Stimulated activated CD4-positive, alpha-beta T cell treated with anti-CD3 and anti-CD28 coated beads, Interleukin-2, amount 100 ng/mL, for 48 hours (primary cell): ENCODE measurements at places on chromosomes 11 and 22.

GRCh38 chr22:19050117-19050516, 72.1 kb downstream of the DGCR2 start:
- no peak for DNase-seq

DNA sequence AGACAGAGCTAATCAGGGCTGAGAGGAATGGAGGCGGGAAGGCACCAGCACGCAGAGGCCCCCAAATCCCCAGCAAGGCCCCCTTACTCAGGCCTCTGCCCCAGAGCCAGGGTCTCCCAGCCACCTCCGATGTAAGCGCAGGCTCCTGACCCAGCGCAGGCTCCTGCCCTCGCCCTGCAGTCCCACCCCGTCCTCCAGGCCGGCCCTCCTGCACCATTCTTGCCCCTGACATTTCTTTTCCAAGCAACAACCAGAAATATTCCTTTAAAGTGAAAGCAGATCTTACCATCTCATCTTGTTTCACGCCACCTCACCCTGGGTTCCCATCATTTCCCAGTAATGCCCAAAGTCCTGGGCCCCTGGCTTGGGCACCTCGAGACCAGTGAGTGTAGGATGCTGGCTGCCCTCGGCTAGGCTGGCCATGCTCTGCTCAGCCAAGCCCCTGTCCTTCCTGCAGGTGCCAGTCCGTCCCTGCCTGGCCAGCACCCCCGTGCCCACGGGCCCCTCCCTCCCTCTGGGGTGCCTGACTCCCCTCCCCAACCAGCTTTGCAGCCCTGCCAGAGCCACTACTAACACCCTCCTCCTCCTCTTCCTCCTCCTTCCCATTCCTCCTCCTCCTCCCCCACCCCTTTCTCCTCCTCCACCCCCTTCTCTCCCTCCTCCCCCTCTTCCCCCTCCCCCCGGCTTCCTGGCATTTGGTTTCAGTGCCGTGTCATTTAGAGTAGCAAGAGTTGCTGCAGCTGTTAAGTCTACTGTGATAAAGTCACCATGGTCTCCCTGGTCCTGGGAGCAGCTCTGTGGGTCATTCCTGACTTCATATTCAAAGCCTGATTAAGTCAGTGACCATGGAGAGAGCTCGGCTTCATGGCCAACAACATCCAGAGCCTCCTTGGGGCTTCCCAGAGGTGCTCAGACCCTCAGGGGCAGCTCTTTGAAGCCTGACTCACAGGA, 78.7 kb downstream of the PIWIL3 start:
- DNase-seq, result no peak

GRCh38 chr22:40951795-40952605, 822 bp downstream of the RBX1 start:
- DNase-seq, result peak; percentile 2

GRCh38 chr11:6608726-6609501, 3.1 kb downstream of the TAF10 start:
- DNase-seq, result no peak

GRCh38 chr11:128731041-128731663, 37.3 kb downstream of the FLI1 start:
- DNase-seq, result no peak

DNA sequence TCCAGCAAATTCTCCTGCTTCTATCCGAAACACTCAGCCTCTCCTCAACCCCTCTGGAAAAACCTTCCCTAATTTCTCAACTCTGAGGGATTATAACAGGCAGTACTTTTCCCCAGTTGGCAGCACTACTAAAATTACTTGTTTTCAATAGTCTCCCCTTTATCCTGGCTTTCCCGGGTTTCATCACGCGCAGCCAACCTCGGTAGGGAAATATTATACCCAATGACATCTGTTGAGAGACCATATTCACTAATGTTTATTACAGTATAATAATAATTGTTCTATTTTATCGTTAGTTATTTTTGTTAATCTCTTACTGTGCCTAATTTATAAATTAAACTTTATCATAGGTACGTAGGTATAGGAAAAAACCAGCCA, 330 bp upstream of the POLD3 start:
- DNase-seq, result no peak

- DNase-seq, result peak; percentile 43
These were observed 45.6 kb downstream of the CEP57 start for GRCh38 chr11:95835768-95836488.

DNA sequence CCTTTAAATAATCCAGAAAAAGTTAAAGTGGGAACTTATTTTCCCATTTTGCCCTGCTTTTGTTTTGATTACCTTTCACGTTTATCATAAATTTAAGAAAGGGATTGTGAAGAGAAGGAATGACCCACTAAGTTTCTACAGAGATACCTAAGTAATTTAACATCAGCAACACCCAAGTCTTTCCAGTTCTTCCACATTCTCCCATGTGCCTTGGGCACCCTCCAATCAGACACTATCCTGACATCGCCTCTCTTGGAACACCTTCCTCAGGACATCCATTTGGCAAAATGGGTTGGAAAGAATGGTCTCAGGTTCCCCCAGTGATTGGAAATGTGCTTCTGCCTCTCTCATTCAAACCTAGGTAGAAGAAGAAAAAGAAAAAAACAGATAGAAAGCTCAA, 6.3 kb downstream of the BBOX1 start:
- no peak for DNase-seq

DNA sequence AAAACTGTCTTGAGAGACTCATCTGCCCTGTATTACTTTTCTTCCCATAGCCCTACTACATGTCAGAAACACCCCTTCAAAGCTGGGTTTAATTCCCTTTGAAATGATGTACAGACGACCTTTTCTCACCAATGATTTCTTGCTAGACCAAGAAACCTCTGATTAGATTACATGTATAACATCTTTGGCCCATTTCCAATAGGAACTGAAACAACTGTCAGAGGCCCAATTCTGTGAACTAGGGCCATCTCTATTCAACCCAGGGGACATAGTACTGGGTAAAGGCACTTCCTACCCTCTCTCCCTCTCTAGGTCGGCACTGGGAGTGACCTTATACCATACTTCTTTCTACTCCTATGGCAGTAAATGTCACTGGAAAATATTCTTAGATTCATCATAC, 19.4 kb downstream of the NPAT start:
- DNase-seq, result no peak

DNA sequence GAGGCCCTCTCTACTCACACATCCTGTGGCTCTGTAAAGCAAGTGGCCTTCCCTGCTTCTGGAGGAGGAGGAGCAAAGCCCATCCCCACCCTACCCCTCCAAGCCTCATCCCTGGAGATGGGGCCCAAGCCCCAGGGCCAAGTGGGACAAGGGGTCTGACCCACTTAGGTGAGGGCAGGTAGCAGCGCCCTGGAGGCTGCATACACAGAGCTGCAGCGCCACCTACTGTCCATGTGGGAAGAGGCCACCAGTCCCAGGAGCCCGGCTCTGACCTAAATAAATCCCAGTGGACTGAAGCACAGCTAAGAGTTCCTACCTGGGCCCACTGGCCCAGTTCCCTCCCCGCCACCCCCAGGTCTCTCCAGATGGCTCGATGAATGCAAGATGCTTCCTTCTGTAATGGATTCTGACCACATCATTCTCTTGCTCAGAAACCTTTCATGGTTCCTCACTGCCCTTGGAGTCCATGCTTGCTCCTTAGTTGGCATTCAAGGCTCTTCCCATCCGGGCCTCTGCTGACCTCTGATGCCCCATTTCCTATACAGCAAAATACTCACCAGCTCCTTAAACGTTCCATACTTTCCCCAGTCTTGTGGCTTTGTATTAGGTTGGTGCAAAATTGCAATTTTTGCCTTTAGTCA, 62.1 kb downstream of the THAP12 start:
- peak; percentile 88 for DNase-seq

GRCh38 chr11:109798521-109798920, 294.7 kb upstream of the ZC3H12C start:
- no peak for DNase-seq

DNA sequence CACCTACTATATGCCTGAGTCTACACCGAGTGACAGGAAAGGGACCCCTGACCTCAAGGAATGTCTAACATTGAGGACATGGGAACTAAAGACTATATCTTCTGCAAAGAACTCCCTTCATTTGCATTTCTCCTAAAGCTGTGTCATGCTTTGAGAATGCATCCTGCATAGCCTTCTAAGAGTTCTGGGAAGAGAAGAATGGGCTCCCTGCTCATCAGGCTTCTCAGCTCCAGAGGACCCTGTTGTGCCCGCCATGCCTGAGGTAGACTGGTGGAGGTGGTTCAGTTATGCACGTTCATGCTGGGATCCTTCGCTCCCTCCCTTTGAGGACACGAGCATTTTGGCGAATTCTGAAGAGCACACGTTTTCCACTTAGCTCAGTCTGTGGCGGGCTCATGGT, 63.3 kb downstream of the GRIK4 start:
- no peak for DNase-seq

DNA sequence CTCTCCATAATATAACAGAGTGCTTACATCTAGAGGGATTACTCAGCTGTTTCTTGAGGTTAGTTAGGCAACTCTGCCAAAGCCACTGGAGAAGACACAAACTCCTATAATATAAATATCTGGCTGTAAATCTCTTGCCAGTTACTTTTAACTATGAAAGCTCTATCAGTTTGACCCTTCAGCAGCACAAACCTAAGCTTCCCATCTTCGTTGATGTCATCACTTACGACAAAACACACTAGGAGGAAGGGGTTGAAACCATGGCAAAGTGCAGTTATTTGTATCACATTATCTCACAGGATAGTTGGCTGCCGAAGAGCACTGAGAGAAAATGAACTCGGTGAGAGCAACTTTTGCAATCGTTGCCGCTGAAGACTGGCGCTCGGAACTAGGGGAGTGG, 922.1 kb downstream of the OPCML start:
- no peak for DNase-seq

DNA sequence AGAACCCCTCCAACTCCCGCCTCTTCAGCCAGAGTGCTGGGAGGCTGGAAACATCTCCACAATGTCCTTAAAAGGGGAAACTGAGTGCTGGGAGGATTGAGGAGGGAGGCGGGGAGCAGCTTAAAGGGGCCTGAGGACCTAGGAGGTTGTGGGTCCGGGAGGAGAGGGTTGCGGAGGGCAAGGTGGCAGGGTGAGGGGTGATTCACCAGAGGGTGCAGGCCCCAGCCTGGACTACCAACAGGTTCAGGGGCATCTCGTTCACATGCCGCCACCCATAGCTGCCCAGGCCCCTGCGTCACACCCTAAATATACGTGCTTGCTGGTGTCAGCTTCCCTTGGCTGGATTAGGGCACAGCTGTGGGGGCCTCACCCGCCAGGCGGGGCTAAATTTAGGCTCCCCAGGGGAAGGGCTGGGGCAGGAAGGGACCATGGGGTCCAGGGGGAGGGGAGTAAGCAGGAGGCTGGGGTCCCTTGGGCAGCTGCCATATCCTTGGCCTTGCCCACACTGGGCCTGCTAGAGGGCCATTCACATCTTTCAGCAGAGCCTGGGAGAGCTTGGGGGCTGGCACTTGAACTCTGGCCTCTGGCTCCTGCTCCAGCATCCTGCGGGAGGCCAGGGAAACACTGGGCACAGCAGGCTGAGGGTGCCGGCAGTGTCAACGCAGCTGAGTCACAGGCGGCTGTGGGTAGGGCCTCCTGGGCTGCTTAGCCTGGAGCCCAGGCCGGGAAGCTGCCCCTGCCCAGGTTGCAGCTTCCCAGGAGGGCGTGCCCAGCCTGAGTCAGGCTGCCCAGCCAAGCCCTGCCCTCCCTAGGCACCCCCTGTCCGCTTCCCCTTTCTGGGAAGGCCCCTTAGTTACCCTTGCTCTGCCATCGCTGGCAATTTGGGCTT, 1.3 kb downstream of the EHBP1L1 start:
- no peak for DNase-seq

- no peak for DNase-seq
These were observed 558.6 kb downstream of the NTM start for GRCh38 chr11:131928992-131929391.

DNA sequence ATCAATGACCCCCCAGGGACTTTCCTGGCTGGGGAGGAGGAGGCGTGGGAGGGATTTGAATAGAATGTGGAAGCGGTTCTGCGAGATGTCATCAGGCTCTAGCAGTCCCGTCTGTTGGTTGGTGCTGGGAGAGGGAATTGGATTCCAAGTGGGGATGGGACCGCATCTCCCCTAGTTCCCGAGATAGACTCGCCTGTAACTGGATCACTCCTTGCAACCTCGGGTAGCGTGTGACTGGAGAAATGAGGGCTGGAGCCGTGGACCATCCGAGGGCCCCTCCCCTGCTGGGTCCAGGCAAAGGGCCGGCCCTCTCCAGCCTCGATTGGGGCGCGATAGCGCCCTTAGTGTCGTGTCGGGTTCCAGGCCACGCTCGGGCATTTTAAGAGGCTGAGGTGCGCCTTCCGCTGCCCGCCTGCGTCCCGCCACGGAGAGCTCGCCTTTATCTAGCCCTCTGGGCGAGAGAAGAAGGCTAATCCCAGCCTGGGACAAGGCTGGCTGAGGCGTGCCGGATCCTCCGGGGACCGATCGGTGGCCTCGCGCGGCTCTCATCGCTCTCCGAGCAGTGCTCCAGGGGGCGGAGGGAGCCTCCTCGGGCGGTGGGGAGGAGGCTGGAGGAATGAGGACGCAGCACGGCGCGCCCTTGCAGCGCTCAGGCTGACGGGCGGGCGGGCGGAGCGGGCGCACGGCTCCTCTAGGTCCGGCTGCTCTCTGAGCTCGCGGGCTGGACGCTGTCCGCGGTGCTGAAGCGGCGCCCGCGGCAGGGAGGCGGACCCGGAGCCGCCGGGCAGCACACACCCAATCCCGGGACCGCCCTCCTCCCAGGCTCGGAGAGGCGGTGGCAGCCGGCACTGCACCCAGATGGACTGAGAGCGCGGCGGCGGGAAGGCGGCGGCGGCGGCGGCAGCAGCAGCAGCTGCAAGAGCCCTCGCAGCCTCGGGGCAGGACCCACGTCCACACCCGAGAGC, 107.8 kb downstream of the OSBP2 start:
- DNase-seq, result peak; percentile 69

GRCh38 chr11:76782531-76783293, 444 bp upstream of the TSKU start:
- DNase-seq, result peak; percentile 65

DNA sequence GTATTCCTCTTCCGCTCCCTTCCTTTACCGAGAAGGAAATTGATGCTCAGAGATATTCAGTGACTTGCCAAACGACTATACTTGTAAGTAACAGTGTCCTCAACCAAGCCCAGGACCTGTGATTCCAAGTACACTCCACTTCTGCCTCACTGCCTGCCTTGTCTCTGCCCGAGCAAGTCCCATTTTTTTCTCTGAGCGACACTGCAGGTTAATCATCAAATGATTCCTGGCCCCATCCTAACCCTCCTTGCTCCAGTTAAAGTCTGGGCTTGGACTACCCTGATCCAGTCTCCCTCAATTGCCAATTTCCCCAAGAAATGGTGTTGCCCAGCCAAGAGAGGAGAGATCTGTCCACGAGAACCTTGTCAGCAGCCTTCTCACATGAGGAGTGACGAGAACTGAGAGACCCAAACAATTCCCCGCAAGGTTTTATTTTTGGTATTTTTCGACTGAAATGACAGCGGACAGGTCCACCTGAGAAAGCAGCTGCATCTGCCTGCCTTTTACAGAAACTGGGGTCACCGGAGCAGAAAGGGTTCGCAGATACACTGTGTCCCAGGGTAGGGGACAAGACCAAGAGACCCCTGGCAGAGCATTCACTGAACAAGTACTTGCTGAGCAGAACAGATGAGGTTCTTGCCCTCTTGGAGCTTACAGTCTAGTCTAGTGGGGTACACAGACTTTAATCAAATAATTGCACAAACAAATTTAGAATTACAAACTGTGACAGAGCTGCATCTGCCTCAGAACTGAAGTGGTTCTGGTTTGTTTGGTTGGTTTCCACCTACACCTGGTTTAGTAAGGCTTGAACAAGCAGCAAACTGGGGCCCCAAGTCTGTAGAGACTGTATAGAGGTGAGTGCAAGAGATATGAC, 11.4 kb downstream of the POU2AF1 start:
- no peak for DNase-seq

GRCh38 chr11:94823102-94823732, 55.1 kb downstream of the AMOTL1 start:
- no peak for DNase-seq

GRCh38 chr22:49365191-49365837, 462.4 kb downstream of the BRD1 start:
- no peak for DNase-seq
